ENCODE measurements at places on chromosomes 5 and 9. TPM values are rescaled to one million over a fixed set of nuclear protein-coding genes. Genes with fewer than 3 reads are reported as not detected.

The GABBR2 gene
- 10.3 TPM for total RNA-seq

The HRH2 gene
- under 0.01 TPM for total RNA-seq

The GDA gene
- total RNA-seq, result not detected

The CCL27 gene
- not detected for total RNA-seq

The S1PR3 gene
- total RNA-seq, result 18.9 TPM

Measured in vein endothelial cell (primary cell).